Mucosa of gallbladder (tissue), 1 donor: ENCODE measurements at places on chromosomes 2 and 18. TPM values are rescaled to one million over a fixed set of nuclear protein-coding genes. Genes with fewer than 3 reads are reported as not detected.

Gene CNDP1
- 4.0 TPM for total RNA-seq

Gene LAPTM4A
- 274 TPM for total RNA-seq

Gene CPO
- 0.23 TPM for total RNA-seq

Gene TUBA3E
- not detected for total RNA-seq

Gene FMNL2
- total RNA-seq = 24.7 TPM

Gene GPR75
- 2.2 TPM for total RNA-seq

Gene TRIB2
- 29.1 TPM for total RNA-seq

Gene ANKRD23
- 6.9 TPM for total RNA-seq
